ENCODE measurements at places on chromosomes 13 and 19. TPM values are rescaled to one million over a fixed set of nuclear protein-coding genes. Genes with fewer than 3 reads are reported as not detected.

GRCh38 chr19:12792853-12793289 lies 1.6 kb downstream of the JUNB start:
- no peak for DNase-seq

DNA sequence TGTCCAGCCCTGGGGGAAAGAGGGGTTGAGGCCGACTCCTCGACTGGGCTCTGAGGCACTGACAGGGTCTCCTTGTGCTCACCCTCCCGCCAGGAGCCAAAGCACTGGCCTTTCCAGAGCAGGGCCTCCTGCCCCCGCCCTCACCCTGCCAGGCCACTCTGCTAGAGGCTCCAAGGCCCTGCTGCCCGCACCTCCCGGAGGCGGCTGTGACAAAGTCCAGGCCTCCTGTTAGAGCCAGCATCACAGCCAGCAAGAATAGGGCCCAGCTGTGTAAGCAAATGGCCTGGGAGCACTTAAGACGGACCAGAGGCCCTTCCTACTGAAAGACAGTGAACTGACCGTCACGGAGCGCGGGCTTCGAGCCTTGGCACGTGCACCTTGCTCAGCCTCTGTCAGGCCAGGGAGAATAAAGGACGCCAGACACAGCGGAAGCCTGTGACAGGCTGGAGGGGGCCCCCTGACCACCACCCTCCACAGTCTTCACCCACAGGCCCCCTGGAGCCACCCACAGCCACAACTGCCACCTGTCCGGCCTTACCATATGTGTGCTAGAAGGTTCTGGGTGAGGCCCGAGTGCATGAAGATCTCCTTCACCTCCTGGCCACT lies 50.9 kb downstream of the EPS15L1 start:
- DNase-seq = no peak

- no peak for DNase-seq
These were observed 104.4 kb downstream of the KDM4B start for GRCh38 chr19:5073153-5073844.

DNA sequence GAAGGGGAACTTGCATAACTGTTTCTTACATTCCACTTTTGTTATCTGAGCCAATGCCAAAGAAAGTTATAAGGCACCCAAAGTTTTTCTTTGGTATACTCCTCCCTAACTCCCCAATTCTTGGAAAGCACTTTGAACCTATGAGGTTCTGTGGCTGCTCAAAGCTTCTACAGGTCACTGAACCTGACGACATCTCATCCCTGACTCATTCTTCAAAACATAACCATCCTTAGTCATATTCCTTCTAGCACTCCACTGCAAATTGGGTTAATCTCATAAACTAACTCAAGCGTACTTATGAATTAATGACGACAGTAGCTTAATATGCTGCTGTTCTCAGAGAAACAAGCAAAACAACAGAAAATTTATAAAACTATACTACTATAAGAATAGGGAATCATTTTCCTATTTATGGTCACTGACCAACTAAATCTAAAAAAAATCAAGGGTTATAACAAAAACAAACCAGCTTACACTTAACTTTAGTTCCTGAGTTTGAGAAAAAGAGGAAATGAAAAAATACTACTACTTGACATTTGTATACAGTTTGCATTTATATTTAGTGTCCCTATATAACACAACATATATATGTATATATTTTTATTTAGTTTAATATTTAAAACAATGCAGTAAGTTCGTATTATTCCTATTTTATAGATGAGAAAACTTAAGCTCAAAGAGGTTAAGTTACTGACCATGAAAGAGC lies 69.1 kb downstream of the CAB39L start:
- no peak for DNase-seq

DNA sequence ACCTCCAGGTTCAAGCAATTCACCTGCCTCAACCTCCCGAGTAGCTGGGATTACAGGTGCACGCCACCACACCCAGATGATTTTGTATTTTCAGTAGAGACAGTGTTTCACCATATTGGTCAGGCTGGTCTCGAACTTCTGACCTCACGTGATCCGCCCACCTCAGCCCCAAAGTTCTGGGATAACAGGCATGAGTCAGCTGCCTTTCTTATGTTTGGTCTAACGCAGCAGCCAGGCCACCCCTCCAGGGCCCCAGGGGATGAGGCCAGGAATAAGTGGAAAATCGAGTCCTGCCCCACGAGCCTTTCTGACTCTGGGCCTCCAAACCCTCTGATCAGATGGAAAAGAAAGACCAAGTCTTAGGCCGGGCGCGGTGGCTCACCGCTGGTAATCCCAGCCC lies 44.5 kb downstream of the CERS4 start:
- DNase-seq = no peak

The FBXO27 gene
- total RNA-seq = 8.6 TPM

The ZNF226 gene
- 15.8 TPM for total RNA-seq

The TPTE2 gene
- total RNA-seq = not detected

Data from aorta (tissue), 5 donors.